Left kidney (tissue), 8 donors: ENCODE measurements at places on chromosomes 7 and 10.

- no peak for DNase-seq
These were observed 10.1 kb upstream of the ADAP1 start for GRCh38 chr7:964401-965231.

- no peak for DNase-seq
These were observed 9.9 kb downstream of the LRRC4 start for GRCh38 chr7:128021366-128021765.

DNA sequence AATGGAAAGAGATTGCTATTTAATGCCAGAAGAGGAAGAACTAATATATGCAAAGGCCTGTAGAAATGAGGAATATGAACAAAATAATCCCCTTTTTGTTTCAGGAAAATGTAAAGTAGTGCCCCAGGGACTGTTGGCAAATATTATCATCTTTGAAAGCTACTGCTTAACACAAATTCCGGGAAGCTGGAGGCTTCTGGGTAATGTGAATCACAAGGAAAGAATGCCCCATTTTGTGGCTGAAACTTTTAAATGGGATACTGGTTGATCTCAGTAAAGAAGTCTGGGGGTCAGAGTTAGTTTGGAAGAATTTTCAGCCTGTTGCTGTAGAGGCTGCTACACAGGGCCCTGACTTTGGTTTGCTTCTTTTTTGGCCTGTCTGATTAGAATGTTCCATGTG is 141.0 kb downstream of the PTEN start:
- DNase-seq = no peak

DNA sequence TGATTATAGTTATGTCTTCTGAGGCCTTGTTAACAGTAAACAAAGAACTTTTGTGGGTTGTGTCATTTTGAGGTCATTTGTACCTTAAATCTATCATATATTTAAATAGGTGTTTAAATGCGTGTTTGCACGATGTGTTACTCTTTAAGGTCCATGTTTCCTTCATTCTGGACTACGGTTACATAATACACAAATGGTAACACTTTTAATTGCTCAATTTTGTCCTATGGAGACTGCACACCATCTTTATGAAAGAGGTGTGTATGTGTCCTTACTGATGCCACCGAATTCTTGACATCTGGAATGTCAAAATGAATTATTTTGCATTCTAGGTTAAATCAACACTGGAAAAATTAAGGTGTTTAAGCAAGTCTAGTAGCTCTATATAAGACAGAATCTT is 1.7 kb downstream of the PALS2 start:
- no peak for DNase-seq

DNA sequence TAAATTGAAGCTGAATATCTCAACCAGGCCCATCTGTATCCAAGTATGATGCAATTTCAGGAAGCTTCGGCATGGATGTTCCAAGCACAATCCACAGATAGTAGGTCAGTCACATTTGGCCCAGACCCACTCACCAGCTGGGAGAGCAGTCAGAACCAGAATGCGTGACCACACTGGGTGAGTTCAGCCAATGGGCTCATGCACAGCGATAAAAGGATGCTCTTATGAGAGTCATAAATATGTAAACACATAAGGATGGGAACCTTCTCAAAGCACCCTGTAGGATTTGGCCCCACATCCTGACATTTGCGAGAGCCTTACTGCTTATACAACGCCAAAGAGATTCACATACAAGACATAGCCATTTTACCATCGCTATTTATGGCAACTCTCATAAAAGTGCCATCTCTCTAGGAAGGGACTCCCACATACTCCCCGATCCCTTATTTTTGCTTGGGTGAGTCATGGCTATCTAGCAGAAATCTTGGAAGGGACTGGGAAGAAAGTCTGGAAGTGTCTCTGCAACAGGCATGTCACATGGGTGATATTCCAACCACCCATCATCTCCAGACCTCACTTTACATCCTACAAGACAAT is 3.0 kb downstream of the AFAP1L2 start:
- DNase-seq = no peak

- DNase-seq = no peak
These were observed 471.3 kb downstream of the PARD3 start for GRCh38 chr10:34343764-34344163.

- DNase-seq = no peak
These were observed 8.3 kb downstream of the FAM20C start for GRCh38 chr7:200704-201103.

- no peak for DNase-seq
These were observed 104.2 kb downstream of the COL26A1 start for GRCh38 chr7:101466871-101467270.

- DNase-seq = no peak
These were observed 171.7 kb downstream of the KLF6 start for GRCh38 chr10:3613318-3613717.

GRCh38 chr10:98254234-98254974 is 13.6 kb downstream of the LOXL4 start:
- DNase-seq = no peak

GRCh38 chr7:156503196-156503595 is 137.4 kb upstream of the RNF32 start:
- no peak for DNase-seq

GRCh38 chr7:64562256-64562625 is 630 bp downstream of the ZNF680 start:
- no peak for DNase-seq

DNA sequence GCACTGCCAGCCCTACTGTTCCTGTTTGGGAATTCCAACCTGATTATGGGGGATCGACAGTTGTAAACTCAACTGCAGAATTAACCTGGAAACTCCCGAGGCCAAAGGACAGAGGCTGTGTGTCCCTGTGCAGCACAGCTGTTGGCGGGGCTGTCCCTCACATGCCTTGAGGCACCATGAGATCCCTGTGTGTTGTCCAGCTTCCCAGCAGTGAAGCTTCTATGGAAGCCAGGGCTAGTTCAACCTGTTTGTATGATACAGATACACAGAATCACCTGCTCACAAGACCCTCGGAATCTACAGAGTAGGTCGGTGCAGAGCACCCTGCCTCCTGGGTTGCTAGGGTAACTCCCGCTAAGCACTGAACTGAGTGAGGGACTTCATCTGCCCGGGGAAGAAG is 61.0 kb upstream of the EFCAB10 start:
- DNase-seq = no peak

- no peak for DNase-seq
These were observed 72.1 kb downstream of the GRB10 start for GRCh38 chr7:50710441-50711154.

GRCh38 chr7:18109762-18110161 is 82.1 kb upstream of the PRPS1L1 start:
- no peak for DNase-seq

- DNase-seq = peak; percentile 19
These were observed 242.5 kb downstream of the VTI1A start for GRCh38 chr10:112689327-112690072.

DNA sequence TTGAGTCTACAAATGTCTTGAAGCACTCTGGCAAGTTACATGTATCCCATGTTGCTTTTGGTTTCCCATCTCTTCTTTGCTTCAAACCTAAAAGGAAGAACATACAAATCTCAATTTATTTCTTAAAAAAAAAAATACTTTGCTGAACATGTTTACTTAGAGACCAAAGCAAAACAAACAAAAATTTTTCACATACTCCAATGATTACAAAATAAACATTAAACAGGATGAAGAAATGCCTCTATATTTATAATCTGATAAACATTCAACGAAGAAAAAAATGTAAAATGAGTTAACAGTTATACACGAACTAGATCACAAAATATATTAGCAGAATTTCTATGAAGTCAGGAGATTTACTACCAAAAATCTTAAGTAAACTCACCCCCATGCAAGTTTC is 31.3 kb downstream of the FAM204A start:
- no peak for DNase-seq

DNA sequence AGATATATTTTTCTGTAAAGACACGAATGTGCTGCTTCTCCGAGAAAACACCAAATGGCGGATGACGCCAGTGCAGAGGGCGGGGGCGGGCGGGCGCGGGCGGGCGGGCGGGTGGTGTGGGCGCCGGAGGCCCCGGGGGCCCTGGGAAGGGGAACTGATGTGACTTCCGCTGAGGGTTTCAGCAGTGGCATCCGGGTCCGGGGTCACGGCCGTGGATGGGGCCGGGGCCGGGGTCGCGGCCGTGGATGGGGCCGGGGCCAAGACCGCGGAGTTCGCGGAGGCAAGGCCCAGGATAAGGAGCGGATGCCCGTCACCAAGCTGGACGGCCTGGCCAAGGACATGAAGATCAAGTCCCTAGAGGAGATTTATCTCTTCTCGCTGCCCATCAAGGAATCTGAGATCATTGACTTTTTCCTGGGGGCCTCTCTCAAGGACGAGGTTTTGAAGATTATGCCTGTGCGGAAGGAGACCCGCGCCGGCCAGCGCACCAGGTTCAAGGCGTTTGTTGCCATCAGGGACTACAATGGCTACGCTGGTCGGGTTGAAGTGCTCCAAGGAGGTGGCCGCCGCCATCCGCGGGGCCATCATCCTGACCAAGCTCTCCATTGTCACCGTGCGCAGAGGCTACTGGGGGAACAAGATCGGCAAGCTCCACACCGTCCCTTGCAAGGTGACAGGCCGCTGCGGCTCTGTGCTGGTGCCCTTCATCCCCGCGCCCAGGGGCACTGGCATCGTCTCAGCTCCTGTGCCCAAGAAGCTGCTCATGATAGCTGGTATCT is 20.3 kb upstream of the IGF2BP3 start:
- DNase-seq = peak; percentile 64

- DNase-seq = no peak
These were observed 274.3 kb upstream of the MKI67 start for GRCh38 chr10:128400564-128400963.

GRCh38 chr10:92207061-92207460 is 83.8 kb downstream of the CPEB3 start:
- DNase-seq = no peak
